ENCODE measurements at places on chromosomes 2 and 18.

GRCh38 chr2:241929551-241930490, 60.3 kb downstream of the RTP5 start:
- DNase-seq = no peak

- peak; percentile 18 for DNase-seq
These were observed 514 bp downstream of the BCL2L11 start for GRCh38 chr2:111121028-111121827.

GRCh38 chr18:7722955-7723354, 155.8 kb downstream of the PTPRM start:
- DNase-seq = no peak

- DNase-seq = no peak
These were observed 31.5 kb downstream of the SIX3 start for GRCh38 chr2:44972771-44973535.

- no peak for DNase-seq
These were observed 35.8 kb upstream of the SCLY start for GRCh38 chr2:238024986-238025385.

DNA sequence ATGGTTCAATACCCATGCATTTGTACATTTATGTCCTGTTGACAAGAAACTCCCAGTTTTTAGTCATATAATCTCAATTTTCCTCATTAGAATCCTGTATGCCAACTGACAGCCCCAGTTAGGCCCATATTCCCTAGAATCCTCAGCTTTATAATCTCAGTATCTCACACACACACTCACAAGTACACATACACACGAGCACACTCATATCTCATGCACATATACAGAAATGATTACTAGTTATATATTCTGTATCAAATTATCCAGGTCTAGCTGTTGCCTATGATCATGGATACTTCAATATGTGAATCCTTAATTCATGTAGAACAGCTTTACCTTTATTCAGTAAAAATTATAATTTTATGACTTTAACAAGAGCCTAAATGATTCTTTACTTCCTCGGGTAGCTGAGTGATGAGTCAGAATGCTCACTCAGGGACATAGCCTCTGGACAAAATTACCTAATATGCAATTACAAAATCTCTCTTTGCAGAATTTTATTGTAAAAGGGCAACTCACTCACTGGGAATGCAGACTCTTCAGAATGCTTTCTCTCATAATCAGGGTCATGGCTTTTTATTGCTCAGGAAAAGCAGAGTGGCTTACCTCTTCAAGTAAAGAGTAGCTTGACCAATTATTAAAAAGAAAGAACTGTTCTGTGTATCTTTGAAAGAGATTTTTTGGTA, 193.6 kb upstream of the PIK3C3 start:
- no peak for DNase-seq

- DNase-seq = no peak
These were observed 51.8 kb downstream of the NDUFA10 start for GRCh38 chr2:239973386-239973785.

GRCh38 chr2:230765611-230766300, 53.1 kb downstream of the CAB39 start:
- no peak for DNase-seq
